ENCODE measurements at places on chromosomes 2 and 18.

DNA sequence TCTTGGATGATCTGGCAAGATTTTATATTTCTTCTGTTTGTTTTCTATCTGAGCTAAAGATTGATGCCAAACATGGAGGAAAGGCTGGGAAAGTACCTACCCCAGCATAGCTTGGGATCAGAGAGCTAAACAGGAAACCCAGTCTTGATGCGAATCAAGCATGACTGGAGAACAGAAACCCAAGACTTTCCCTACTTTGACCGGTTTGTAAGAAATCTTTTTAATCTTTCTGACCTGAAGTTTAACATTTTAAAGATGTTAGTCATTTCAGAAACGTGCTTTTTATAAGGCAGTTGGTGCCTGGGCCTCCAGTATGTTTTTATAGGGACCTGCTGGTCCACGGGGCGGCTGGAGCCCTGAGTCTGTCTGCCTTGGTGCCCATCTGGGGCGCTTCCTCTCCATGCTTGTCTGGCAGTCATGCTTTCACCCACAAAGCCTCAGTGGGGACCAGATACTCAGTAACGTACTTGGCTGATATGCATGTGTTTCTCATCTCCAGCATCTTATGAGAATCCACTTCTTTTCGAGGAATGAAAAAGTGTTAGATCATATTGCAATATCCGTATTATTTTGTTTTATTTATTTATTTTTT is 266.5 kb downstream of the PTGR3 start:
- no peak for DNase-seq

- DNase-seq, result no peak
Observed at GRCh38 chr2:68594041-68594440, 49.3 kb upstream of the PROKR1 start.

GRCh38 chr2:150351922-150352321 is 135.5 kb downstream of the RND3 start:
- DNase-seq, result no peak

GRCh38 chr2:88254437-88255091 is 84.4 kb downstream of the THNSL2 start:
- DNase-seq, result no peak

DNA sequence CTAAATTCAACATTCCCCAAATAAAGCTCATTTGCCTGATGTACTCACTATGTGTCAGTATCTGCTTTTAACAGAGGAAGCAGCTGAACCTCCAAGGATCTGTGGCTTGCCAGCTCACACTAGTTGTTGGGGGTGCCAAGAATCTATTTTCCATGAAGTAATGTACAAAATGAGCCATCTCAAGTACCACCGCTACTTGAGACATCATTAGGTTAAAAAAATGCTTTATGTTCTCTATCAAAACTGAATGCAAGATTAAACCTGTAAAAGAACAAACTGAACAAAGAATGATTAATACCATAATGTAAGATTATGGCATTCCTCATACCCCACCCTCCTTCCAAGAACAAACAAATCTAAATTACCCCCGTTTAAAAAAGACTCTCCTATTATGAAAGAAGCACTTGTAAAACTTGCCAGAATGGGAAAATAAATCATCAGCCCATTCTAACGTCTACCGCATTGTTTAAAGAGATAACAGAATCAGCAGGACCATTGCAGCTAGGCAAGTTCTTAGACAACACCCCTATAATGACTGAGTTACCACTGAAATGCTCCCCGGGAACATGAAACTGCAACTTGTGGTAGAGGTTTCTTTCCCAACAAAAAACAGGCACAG is 471.6 kb downstream of the DLGAP1 start:
- DNase-seq, result no peak

- peak; percentile 60 for DNase-seq
Observed at GRCh38 chr18:11937874-11938478, 29.9 kb upstream of the MPPE1 start.

DNA sequence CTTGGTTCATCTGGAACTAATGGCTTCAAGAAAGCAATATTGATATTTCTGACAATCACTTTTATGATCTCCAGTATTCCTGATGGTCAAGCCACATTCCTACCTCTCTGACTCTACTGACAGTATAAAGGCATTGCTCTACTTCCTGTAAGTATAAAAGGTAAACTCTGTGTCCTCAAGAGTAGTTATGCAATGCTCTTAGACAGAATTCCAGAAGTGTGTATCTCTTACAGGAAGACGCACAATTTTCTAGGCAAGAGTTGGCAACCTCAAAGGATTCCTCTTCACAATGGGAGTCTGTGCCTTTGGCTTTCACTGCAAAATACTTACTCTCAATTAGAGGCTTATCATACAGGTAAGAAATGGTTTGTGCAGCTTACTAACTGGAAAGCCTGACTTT is 100.1 kb downstream of the THADA start:
- no peak for DNase-seq

GRCh38 chr2:212539072-212539880 is 674 bp upstream of the ERBB4 start:
- peak; percentile 69 for DNase-seq

DNA sequence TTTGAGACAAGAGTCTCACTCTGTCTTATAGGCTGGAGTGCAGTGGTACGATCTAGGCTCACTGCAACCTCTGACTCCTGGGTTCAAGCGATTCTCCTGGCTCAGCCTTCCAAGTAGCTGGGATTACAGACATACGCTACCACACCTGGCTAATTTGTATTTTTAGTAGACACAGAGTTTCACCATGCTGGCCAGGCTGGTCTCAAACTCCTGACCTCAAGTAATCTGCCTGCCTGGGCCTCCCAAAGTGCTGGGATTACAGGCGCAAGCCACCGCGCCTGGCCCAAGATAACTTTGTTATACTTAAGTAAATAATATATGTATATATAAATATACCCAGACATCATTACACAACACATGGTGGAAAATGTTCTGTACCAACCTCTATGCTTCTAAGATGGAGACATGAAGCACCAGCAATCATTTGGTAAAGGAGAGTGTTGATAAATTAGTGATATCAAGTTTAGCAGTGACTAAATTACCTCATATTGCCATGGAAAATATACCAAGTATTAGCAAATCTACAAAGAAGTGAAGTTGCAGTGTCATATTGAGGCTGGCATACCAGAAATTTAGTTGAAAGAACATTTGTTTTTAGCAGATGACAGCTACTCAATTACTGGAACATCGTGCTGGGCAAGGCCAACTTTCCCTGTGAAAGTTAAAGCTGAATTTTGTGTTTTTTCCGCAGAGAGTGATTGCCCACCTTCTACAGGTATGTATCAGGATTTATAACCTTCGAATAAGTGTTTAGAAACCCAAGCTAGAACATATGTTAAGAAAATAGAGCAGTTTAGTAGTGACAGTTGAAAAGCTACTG is 177.7 kb downstream of the MYCN start:
- DNase-seq, result no peak

GRCh38 chr2:27000228-27000627 is 29.8 kb downstream of the MAPRE3 start:
- DNase-seq, result no peak

GRCh38 chr2:97724946-97725688 is 11.7 kb downstream of the ZAP70 start:
- DNase-seq, result no peak

DNA sequence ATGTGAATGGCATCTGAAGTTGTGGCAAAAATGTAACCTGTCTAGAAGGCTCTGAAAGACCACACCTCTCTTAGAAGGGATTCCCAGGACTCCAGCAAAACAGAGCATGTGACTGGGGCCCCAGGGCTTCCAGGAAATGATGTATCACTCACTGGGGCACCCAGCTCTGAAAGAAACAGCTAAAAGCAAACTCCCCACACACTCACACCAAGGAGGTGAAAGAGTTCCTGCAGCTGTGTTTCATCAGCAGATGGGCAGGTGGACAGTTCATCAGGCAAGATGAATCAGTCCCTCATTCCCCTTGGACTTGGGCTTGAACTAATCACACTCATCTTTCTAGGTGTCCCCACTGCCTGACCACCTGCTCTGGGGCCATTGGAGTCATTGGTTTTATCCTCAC is 76.2 kb downstream of the CCBE1 start:
- DNase-seq, result no peak

DNA sequence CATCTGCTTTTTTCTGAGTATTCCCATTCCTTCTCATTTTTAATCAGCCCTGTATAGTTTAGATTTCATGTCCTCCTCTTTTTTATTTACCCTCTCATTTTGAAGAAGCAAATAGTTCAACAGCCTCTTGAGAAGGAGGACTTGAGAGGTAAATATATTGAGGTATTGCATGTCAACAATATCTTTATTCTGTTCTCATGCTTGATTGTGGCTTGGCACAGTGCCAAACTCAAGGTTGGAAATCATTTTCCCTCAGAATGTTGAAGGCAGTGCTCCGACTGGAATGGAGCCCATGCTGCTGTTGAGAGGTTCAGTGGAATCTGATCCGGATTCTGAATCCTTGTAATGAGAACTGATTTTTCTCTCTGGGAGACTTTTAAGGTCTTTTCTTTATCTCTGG is 31.0 kb upstream of the GALNT3 start:
- peak; percentile 18 for DNase-seq

- DNase-seq, result no peak
Observed at GRCh38 chr2:30400151-30400954, 46.7 kb upstream of the LCLAT1 start.

DNA sequence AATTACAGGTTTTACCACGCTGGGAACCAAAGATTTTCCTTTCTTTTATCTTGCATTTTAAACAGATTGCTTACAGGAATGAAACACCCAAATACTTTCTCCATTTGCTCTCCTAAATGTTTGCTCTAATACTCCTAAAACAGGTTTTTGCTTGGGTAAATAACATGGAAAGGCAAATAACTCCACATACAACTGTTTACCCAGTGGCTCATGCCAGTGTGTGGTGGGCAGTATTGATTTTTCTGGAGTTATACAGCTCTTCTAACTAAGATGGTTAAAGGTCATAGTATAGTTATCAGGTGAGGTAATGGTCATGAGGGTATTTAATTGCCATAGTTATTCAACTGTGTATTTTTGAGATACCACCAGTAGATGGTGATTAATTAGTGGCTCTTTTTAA is 61.2 kb upstream of the RAB27B start:
- DNase-seq, result no peak

DNA sequence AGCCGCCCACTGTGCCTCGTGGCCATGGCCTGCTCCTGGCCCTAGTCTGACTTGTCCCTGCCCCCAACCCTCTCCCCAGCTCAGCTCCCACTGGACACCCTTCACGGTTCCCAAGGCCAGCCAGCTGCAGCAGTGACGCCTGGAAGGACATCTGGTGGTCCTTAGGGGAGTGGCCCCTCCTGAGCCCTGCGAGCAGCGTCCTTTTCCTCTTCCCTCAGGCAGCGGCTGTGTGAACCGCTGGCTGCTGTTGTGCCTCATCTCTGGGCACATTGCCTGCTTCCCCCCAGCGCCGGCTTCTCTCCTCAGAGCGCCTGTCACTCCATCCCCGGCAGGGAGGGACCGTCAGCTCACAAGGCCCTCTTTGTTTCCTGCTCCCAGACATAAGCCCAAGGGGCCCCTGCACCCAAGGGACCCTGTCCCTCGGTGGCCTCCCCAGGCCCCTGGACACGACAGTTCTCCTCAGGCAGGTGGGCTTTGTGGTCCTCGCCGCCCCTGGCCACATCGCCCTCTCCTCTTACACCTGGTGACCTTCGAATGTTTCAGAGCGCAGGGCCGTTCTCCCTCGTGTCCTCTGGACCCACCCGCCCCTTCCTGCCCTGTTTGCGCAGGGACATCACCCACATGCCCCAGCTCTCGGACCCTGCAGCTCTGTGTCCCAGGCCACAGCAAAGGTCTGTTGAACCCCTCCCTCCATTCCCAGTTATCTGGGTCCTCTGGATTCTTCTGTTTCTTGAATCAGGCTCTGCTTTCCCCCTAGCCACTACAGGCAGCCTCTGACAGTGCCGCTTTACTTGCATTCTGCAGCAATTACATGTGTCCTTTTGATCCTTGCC is 35.8 kb downstream of the ANO7 start:
- DNase-seq, result no peak

- no peak for DNase-seq
Observed at GRCh38 chr2:63435070-63435469, 153.2 kb downstream of the WDPCP start.

DNA sequence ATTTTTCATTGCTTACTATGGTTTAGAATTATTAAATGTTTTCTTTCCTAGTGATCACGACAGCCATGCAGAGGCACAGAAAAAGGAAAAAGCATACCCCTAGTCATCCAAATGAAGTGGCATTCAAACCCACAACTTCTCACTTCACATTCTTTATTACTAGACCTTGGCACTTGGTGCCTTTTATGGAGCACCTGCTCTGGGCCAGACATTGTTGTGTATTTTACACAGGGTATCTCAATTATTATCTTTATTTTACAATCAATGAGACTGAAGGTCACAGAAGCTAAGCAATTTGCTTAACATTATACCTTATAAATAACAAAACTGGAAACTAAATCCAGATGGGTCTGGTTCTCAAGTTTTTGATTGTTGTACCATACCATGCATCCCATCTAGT is 235.3 kb downstream of the LRATD1 start:
- DNase-seq, result no peak

Data from left kidney (tissue), 8 donors.